NCI-H526 (cell line): ENCODE measurements at places on chromosomes 11 and 22.

DNA sequence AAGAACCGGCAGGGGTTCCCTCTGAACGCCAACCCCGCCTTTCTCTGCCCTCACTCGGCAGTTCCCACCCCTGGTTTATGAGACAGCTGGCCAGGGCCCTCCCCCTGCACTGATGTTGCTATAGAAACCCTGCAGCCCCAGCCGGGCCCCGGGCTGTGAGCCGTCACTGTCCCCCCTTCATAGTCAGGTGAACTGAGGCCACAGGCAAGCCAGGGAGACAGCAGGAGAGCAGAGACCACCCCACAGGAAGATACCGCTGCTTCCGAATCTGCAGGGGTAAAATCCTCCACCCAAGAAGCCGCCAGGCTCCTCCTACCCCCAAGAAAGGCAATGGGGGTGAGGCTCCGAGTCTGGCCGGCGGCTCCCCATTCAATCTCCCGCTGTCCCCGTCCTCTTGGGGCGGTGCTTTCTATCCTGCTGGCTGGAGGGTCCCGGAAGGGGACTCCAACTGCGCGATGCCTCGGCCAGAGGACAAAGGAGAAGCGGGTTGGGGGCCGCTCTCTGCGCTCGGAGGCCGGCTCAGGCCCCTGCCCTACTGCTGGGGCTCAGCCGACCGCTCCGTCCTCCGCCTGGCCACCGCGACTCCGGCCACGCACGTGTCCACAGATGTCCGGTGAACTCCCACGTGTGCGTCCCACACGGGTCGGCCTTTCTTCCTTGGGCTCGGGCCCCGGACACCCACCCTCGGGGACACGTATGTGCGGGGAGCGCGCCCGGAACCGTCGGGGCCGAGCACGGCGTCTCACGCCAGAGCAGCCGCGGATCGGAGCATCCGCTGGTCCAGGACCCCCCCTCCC lies 587 bp downstream of the SLC25A22 start:
- DNase-seq = peak; percentile 81

- no peak for DNase-seq
Observed at GRCh38 chr11:119671051-119671450, 57.9 kb downstream of the NECTIN1 start.

GRCh38 chr11:132588366-132588765 lies 943.9 kb downstream of the OPCML start:
- DNase-seq = no peak

DNA sequence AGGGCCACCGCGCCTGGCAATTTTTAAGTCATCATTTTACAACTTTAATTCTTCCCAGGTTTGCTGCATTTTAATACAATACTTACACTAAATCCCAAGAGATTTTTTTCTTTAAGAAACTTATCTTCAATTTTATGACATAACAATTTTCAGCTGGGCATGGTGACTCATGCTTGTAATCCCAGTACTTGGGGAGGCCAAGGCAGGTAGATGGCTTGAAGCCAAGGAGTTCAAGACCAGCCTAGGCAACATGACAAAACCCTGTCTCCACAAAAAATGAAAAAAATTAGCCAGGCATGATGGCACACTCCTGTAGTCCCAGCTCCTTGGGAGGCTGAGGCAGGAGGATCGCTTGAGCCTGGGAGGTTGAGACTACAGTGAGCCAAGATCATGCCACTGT lies 38.8 kb downstream of the CLDN25 start:
- DNase-seq = no peak

GRCh38 chr11:3669128-3669527 lies 2.1 kb downstream of the CHRNA10 start:
- no peak for DNase-seq

GRCh38 chr22:25570486-25570885 lies 6.0 kb downstream of the GRK3 start:
- DNase-seq = no peak

- DNase-seq = no peak
Observed at GRCh38 chr22:26561756-26562417, 28.0 kb downstream of the TPST2 start.

DNA sequence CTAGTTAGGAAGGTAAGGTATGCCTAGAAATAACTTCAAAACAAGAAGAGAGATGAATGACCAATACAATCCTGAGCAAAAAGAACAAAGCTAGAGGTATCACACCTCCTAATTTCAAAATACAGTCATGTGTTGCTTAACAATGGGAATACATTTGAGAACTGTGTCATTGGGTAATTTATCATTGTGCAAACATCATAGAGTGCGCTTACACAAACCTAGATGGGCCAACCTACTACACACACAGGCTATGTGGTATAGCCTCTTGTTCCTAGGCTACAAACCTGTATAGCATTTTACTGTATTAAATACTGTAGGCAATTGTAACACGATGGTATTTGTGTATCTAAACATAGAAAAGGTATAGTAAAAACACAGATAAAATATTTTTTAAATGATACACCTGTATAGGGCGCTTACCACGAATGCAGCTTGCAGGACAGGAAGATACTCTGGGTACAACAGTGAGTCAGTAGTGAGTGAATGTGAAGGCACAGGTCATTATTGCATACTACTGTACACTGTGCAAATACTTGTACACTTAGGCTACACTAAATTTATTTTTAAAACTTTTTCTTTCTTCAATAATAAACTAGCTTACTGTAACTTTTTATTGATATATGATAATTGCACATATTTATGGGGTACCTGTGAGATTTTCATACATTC lies 48.2 kb downstream of the STK33 start:
- DNase-seq = no peak

DNA sequence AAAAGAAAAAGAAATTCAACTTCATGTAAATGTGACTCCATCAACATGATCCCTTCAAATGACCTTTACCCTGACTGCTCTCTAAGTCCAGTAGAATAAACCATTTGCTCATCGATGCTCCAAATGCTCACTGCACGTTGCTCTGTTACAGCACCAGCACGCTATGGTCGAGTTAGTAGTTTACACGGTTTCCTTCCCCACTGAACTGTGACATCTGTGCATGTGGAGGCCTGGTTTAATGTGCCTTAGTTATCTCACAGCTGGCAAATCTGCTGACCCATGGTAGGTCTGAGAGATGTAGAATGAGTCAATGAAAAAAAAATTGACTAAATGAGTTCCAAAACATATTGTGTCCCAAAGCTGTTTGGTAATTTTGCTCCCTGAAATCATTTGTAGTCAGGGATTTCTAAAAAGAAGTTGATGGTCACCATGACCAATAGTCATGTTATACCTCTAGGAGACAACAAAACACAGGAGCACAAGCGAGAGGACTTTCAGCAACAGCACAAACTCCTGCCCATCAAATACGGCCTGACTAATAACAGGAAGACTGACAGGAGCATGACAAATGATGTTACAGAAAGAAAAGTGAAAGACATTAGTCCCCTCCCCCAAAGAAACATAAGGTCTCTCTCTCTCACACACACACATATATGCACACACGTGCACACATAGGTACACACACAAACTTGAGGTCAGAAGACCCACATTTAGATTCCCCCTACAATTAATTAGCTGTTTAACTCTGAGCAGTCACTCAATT lies 624.5 kb downstream of the OPCML start:
- no peak for DNase-seq

DNA sequence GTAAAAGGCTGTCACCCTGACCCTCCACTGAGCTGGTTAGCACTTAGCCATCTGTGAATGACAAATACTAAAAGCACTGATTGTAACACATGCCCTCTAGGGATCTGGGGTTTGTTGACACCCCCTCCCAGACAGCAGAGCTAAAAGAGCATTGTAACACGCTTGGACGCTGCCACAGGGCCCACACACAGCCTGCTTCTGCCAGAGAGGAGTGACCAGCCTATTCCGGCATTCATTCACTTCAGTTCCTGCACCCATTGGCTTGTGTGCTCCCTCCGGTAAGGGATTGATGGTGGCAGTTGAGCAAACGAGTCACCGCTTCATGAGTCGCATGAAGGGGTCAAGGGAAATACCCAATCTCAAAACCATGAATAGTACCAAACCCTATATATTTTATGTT lies 15.8 kb downstream of the OR10D3 start:
- DNase-seq = no peak

GRCh38 chr11:64438986-64439771 lies 80.2 kb downstream of the RPS6KA4 start:
- DNase-seq = peak; percentile 66

DNA sequence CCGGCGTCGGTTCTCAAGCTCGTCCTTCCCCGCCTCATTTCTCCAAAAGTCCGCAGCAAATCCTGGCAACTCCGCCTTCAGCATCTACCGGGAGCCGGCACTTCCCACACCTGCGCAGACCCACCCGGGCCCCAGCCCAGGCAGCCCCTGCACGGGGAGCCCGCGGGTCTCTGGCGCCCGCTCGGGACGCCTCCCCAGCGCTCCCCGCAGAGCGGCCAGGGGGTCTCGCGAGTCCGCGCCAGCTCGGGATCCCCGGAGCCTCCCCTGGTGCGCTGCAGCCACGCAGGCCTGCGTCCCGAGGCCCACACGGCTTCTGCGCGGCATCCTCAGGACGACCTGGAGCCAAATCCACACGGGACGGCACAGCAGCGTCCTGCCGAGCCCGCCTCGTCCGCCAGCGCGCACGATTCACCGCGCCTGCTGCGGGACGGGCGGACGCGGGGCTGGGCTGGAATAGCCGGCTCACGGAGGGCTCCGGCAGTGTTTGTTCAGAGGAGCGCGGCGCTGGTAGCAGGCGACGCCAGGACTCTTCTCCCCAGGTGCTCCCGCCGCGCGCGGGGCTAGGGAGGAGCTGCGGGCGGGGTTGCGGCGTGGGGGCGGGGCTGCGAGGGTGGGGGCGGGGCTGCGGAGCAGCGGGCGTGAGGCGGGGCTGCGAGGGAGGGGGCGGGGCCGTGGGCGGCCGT lies 816 bp upstream of the PHRF1 start:
- DNase-seq = peak; percentile 66

DNA sequence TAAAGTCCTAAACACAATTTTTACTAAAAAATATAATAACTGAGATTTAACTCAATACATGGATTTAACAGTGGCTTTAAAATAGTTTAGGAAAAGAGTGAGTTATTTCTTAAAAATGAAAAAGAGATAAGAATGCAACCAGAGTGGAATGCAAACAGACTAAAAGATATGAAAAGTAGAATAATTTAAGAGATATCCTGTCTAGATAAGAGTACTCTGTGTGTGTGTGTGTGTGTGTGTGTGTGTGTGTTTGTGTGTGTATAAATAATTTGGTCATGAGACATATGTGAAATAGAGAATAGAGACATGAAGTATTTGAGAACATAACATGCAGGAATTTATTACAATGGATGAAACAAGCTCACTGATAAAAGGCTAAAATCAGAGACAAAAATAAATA lies 986.9 kb upstream of the CHORDC1 start:
- DNase-seq = no peak

DNA sequence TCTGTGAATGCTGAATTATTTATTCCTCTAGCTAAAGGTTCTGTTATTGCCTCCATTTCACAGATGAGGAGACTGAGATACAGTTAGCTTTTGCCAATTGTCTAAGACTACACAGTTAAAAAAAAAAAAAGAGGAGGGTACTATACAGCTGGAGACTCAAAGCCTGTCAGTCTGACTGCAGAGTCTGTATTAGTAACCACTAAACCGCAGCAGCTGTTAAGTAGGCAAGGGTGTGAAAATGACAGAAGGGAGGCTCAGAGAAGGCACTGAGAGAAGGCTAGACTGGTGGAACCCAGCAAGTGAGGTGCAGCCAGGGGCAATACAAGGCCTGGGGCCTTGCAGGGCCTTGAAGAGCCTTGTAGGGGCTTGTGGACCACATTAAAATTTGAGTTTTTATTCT lies 181.2 kb downstream of the CSNK2A3 start:
- DNase-seq = no peak

GRCh38 chr22:37176464-37177061 lies 11.5 kb downstream of the C1QTNF6 start:
- no peak for DNase-seq

DNA sequence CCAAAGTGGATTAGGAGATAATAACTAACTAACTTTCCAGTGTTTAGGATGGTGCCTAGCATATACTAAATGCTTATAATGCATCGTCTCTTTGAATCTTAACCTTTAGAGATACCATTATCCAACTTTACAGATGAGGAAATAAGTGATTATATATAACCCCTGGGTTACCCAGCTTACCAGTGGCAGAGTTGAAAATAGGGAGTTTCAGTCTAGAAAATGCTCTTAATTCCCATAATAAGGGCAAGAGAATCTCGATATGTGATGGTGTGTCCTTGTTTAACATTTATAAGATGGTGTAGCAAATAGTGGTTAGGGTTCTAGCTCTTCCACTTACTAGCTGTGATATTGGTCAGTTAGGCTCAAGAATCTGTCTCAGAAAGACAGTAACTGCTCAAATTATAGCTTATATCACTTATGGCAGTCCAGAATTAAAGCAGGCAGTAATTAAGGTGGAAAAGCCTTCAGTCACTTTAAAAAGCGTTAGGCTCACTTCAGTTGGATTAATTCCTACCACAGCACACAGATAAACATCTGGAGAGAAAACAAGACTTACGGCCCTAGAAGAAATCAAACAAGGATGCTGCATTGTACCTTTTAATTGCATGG lies 6.3 kb downstream of the XBP1 start:
- DNase-seq = no peak

DNA sequence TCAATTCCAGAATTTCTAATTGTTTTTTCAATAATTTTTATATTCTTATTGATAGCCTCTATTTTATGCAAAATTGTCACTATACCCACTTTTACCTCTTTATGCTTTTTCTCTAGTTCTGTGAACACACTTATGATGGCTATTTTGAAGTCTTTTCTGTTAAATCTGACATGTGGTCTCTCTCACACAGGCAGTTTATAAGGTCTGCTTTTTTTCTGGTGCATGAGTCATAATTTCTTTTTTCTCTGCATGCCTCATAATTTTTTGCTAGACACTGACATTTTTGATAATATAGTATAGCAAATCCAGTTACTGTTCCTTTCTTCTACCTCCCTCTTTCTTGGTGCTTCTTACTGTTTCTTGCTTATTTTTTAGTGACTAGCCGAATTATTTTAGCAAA lies 36.0 kb downstream of the ZBTB44 start:
- DNase-seq = no peak

GRCh38 chr11:113668255-113668654 lies 37.9 kb downstream of the TMPRSS5 start:
- no peak for DNase-seq

DNA sequence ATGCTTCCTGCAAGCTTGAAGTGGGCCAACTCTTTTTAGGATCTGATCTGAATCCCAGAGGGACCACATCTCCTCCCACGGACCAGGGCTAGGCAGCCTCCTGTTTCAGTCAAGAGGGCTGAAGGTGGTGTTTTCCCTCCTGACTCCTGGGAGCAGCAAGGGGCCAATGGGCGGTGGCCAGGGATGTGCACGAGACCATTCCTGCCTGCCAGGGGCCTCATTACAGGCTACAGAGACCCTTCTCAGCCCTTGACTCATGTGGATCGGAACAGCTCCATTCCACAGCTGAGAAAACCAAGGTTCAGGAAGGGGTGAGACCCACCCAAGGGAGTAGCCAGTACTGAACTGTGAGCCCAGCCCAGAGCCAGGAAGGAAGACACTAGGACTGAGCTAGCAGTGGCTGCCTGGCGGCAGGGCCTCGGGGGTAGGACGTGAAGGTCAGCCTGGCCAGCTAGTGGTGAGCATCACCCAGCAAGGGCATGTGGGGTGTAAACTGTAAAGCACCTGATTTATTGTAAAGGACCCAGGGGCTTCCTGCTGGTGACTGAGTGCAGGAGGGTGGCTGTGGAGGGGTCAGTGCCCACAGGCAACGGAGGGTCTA lies 3.4 kb upstream of the P2RY6 start:
- DNase-seq = no peak

- DNase-seq = no peak
Observed at GRCh38 chr11:126336138-126336541, 19.3 kb upstream of the ST3GAL4 start.
